ENCODE measurements at places on chromosomes 1 and 21.

DNA sequence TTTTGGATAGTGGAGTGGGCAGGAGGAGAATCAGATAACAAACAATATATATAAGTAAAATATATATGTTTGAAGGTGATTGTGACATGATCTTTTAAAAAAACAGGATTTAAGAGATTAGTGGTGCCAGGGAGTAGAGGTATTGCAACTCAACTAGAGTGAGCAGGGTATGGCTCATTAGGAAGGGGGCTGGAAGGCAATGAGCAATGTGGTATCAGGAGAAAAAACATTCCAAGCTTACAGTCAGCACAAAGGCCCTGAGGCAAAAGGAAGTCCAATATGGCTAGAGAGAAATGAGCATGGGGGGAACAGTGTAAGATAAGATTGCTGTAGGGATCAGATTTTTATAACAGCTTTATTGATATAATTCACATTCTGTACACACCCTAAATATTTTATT is 5.3 kb upstream of the GADD45A start:
- no peak for DNase-seq

- DNase-seq, result no peak
Measured at GRCh38 chr1:218620956-218621355, 275.8 kb downstream of the TGFB2 start.

DNA sequence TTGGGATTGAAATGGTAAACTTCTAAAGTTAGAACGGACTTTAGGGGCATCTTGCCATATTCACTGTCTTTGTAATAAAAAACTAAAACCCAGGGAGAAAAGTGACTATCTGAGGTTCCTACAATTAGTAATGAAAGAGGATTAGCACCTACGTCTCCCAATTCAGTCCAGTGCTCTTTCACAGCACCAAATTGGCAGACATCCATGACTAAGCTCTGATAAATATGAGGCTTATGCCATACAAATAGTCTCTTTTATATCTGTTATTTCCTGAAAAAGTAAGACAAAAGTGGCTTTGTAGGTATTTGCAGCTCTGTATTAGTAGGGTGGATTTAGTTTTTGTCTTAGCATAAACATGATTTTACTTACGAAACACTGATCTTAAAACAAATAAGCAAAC is 315.0 kb upstream of the NRIP1 start:
- no peak for DNase-seq

GRCh38 chr21:21111309-21111920 is 113.2 kb downstream of the NCAM2 start:
- DNase-seq, result no peak

GRCh38 chr1:208031316-208031931 is 120.5 kb upstream of the CD34 start:
- DNase-seq, result no peak

DNA sequence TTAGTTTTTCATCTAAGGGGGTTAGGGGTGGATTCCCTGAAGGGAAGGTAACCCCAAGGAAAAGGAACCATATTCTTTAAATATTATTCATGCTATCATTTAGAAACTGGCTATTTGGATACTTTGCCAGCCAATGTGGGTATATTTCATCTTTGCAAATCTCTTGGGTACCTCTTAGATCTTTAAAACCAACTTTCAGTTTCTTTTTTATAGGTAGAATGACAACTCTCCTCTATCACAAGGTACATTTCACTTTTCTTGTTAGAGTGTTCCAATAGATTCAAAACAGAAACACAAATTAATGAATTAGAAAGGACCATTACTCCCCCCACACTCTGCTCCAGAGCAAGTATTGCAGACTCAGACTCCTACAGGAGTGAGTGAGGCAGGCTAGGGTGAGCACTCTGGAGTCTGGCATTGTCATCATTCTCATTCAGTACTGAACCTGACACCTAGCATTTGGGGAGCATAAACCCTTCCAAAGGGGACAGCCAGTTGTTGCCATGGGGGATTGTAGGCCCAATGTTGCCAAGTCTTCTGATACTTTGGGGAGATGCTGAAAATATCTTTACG is 43.0 kb downstream of the MACO1 start:
- DNase-seq, result no peak

GRCh38 chr1:184242507-184242943 is 144.3 kb upstream of the C1orf21 start:
- DNase-seq, result no peak

- DNase-seq, result no peak
Measured at GRCh38 chr1:151060007-151060656, at the start of gene MLLT11. Gene MLLT11, plus strand, starts transcription at chr1:151060397. Its CDS starts 6,828 bp downstream, at chr1:151067225.

GRCh38 chr1:148355976-148356375 is 127.1 kb downstream of the PPIAL4G start:
- DNase-seq, result no peak

DNA sequence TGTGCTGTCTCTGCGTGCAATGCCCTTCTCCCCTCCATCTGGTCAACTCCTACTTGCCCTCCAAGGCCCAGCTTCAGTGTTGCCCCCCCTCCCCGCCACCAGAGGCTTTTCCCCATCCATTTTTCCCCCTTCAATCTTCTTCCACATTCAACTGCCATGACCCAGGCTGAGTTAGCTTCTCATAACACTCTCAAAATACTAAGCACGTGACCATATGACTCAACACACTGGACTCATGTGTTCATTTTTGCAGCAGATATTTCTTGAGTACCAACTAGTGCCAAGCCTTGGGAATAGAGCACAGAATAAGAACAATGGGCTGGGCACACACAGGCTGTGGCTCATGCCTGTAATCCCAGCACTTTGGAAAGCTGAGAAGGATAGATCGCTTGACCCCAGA is 132.1 kb downstream of the IGSF21 start:
- no peak for DNase-seq

DNA sequence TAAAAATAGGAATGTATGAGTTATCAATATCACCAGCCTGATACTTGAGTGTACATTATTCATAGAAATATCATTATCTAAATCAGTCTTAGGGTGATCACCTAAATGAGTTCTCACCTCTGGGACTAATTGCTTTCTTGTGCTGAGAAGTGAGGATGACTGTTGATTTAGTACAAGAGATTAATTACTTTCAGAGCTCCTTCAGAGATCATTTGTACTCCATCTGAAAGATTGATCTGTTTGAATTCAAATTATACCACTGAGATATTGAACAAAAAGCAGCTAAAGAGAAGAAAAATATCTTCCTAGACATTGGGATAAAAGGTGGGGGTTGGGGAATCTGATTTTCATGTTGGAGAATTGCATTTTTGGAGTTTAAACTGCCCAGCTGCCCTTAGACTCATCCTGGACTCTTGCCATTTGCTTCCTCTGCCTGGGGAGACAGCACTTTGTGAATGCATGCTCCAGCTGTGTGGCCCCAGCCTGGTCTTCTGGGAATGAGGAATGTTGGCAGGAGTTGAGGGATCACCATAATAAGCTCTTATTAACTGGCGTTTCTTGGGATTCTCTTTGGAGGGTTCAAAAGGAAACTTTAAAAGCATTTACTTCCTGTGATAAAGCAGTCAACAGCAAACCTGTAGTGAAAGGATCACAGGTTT is 19.7 kb upstream of the PGBD2 start:
- no peak for DNase-seq

DNA sequence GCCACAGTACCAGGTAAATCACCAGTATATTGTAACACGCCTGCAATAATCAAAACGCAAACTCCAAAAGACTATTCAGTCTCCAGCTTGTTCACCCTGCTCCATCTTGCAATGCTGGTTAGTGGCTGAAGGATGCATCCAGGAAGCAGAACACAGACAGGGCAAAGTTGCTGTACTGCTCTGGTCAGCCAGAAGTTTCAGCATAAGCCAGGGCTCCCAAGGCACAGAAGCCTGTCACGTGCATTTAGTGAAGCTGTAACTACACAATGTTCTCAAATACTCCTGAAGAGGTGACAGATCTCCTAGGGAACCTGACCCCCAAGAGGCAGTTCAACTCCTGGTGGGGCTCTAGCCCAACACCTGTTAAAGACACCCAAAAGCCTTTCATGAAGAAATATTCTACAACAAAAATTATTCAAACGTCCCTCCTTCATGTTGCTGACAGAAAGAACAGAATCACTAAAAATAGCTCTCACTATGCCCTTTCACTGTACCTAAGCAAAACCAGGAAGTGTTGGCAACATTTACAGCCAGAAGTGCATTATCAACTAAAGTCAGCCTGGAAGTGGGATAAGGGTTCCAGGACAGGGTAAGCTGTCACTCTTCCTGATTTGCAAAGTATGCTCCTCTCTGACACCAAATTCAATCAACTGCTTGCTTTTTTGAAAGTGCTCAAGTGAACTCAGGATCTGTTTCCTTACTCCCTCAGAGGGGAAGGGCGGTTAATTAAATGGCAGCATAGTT is 52.1 kb downstream of the SLC35D1 start:
- no peak for DNase-seq

- no peak for DNase-seq
Measured at GRCh38 chr1:46039571-46040052, 92.8 kb downstream of the PIK3R3 start.

DNA sequence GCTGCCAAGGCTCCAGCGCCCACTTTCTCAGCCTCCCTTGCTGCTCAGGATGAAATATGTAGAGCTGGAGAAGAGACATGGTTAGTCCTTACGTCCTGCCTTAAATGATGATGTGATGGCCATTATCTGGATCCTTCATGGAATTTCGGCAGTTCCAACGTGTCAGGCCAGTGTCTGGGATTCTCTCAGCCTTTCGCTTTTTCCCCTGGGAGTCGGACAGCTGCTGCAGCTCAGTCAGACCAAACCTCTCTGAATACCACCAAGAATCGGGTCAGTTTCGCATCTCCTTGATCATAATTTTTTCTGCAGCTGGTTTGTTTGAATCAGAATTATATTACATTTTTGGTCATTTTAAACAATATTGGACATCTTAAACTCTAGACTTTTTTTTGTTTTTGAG is 22.3 kb upstream of the KLHDC8A start:
- DNase-seq, result no peak

DNA sequence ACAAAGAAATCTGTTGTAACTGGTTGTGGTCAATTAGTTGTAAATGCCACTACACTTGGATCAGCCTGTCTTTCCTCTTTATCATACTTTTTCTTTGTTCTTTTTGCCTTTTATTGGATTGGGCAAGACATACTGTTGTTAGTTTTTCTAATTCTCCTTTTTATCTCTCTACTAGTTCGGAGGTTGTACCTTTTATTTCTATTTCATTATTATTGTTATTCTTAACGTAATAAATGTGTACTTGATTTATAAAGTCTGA is 59.2 kb downstream of the IVNS1ABP start:
- no peak for DNase-seq

- no peak for DNase-seq
Measured at GRCh38 chr1:226665505-226666163, 73.4 kb downstream of the ITPKB start.

- DNase-seq, result no peak
Measured at GRCh38 chr1:233613252-233614172, at the start of gene KCNK1. Gene KCNK1, plus strand, starts transcription at chr1:233614106. Its CDS starts 66 bp downstream, at chr1:233614172.

DNA sequence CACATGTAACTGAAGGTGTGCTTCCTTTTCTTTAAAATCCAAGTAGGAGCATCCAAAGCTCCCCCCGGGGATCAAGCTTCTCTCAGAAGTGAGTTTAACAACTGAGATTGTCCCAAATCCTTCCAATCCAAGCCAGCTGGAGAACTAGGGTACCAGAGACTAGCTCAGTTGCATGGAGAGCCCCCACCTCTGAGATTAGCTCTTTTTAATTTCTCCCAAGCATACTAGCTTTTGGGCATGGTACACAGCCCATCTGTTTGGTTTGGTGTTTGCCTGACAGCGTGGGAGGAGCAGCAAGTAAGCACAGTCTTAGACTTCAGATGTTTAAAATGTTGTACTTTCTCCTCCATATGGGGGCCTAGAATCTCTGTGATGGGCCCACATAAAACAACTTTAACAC is 142.8 kb downstream of the ASTN1 start:
- no peak for DNase-seq

- no peak for DNase-seq
Measured at GRCh38 chr1:17365293-17365692, 6.7 kb upstream of the PADI6 start.

DNA sequence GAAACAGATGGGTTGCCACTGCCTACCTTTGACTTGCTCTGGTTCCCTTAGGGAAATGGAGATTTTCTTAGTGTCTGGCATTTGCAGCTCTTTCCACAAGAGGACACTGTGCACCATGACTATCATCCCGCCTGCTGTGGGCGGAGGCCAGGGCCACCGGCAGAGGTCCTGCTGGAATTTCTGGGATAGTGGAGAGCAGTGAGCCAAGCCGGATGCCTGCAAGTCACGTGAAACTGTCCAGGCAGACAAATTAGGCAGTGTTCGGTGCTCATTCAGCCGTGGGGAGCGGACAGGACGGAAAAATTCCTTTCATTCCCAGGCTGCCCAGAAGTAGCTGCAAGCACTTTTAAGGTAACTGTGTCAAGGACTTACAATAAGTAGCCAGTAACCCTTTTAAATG is 43.4 kb downstream of the IGSF5 start:
- DNase-seq, result no peak

DNA sequence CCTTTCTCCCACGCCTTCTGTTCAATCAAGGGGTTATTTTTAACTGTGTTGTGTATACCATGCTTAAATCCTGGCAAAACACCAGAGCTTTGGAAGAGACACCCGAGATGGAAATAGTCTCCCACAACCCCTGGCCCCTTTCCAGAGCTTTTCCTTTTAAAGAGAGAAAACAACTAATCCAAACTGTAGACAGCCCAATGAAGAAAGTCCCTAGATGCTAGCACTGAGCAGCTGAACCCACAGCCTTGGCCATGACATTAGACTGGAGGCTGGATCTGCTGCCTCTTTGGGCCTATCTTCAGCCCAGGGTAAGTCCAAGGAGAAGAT is 64.9 kb upstream of the ARTN start:
- DNase-seq, result no peak

Measured in activated naive CD4-positive, alpha-beta T cell (primary cell).